ENCODE measurements at places on chromosomes 4 and X.

- DNase-seq, result no peak
These were observed 26.3 kb downstream of the CXCL1 start for GRCh38 chr4:73895201-73896175.

- no peak for DNase-seq
These were observed 452.3 kb downstream of the MID1IP1 start for GRCh38 chrX:39253551-39253950.

GRCh38 chr4:5683566-5683965 lies 24.8 kb downstream of the EVC2 start:
- DNase-seq, result peak; percentile 82

- DNase-seq, result no peak
These were observed 141.0 kb upstream of the FAM47C start for GRCh38 chrX:36867143-36867542.

GRCh38 chr4:16194214-16194613 lies 32.1 kb downstream of the TAPT1 start:
- no peak for DNase-seq

GRCh38 chr4:17068891-17069290 lies 170.4 kb upstream of the LDB2 start:
- DNase-seq, result no peak

DNA sequence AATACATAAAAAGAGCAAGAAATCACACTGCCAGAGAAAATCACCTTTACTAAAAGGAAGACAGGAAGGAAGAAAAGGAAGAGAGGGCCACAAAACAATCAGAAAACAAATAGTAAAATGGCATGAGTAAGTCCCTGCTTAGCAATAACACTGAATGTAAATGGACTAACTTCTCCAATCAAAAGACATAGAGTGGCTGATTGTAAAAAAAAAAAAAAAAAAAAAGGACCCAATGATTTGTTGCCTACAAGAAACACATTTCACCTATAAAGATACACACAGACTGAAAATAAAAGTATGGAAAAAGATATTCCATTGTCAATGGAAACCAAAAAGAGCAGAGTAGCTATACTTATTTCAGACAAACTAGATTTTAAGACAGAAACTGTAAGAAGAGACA lies 12.6 kb downstream of the CENPU start:
- no peak for DNase-seq

DNA sequence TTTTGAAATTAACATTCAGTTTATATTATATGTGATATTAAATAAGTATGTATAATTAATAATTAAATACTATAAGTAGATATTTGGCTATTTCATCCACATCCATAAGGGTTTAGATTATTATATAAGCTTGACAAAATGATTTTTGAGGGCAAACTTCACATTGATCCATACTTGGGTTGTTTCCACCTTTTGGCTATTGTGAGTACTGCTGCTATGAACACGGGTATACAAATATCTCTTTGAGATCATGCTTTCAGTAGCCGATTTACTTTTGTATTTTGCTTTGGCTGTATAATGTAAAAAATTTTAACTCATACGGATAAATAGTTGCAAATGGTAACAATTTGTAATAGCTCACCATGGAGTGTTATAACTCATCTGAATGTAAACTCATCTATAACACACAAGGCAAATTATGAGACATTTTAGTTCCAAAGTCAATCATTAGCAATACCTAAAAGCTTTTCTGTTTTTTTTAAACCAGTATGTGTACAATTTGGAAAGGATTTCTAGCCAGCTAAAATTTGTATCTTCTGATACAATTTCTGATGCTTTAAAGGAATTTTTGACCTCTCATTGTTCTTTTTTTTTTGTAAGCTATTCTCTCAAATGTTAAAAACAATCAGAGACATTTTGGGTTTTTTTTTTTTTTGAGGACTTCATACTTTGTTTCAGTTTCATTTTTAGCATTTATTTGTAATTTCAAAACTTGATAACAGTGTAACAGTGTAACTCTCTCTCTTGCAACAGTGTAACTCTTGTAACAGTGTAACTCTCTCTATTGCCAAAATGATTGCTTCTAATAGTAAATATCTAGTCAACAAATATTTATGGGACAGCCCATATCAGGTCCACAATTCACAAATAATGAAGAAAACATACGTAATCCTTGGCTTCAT lies 51.8 kb upstream of the ARX start:
- no peak for DNase-seq

GRCh38 chr4:105128208-105128607 lies 18.5 kb upstream of the TET2 start:
- no peak for DNase-seq

GRCh38 chr4:169625886-169626285 lies 5.5 kb downstream of the CLCN3 start:
- no peak for DNase-seq

GRCh38 chr4:126004941-126005340 lies 690.2 kb downstream of the FAT4 start:
- no peak for DNase-seq

All from right cardiac atrium (tissue), 5 donors.